ENCODE measurements at places on chromosomes 13 and 19. TPM values are rescaled to one million over a fixed set of nuclear protein-coding genes. Genes with fewer than 3 reads are reported as not detected.

FGF9 gene
- total RNA-seq = 0.46 TPM

MTMR6 gene
- 14.4 TPM for total RNA-seq

TYROBP gene
- 1.3 TPM for total RNA-seq

LILRB5 gene
- total RNA-seq = 0.12 TPM

All from activated T-cell treated with anti-CD3 and anti-CD28 coated beads, Interleukin-2, amount 50 U/mL, for 72 hours (primary cell).